Hypothalamus (tissue), 51 donors: ENCODE measurements at places on chromosomes 5 and 9.

DNA sequence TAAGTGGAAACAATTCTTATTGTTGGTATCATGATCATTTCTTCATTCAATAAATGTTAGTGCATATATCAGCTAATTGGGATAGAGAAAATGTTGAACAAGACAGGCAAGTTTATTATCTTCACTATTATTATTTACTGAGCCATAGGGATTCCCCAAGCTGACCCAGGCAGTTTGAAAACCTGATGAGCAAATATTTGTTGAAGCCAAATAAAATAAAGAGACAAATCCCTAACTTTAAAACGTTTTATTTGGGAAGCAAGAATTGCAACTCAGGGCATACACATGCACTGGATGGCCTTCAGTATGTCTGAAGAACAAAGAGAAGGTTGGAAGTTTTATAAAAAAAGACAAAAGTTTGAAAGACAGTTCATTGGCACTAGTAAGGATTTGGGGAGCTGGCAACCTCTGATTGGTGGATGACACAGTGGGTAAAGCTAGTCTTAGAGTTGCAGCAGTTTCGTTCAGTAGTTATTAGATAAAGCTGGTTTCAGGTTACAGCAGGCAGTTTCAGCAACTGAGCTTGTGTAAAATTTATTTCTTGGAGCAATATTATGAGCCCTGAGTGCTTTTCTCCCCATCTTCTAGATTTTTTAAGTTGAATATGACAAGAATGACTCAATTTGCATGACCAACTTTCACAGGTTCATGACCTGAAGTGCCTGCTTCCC lies 44.7 kb upstream of the PRLR start:
- no peak for DNase-seq

DNA sequence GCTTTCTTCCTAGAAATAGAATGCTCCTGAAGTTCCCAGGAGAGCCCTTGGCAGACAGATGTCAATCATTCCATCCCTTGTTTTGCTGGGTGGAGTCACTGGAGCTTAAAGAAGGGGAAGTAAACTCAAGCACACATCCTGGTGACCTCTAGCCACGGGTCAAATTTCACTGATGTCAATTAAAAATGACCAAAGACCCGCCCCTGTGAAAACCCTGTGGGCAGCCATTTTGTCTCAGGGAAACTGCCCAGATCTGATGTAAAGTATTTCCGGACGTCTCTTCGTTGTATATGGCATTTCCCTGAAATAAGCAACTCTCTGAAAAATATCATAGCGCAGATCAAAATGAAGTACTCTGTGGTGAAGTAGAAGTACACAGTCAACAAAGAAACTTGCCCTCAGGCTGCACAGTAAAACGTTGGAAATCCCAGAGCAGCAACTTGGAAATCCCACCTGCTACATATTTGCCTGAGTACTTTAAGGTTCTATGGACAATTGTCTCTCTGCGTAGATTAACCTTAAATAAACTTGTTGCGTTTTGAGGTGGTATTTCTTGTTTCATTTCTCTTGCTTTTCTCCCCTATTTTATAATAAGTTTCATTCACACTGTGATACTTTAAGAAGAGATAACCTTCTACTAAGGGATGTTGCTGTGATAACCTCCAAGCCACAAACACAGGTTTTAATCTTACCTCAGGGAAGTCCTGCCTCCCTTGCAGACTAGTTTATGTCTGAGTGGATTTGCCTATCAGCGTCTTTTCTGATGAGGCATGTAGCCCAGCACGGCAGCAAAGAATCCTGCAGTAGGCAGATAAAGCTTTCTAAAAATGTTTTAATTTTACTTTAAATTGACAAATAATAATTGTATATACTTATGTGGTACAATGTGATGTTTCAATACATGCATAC lies 60.9 kb upstream of the PIP5K1B start:
- DNase-seq, result no peak

GRCh38 chr5:3535414-3536211 lies 60.0 kb upstream of the IRX1 start:
- DNase-seq, result no peak

GRCh38 chr5:175741556-175741955 lies 83.7 kb downstream of the HRH2 start:
- DNase-seq, result no peak
